ENCODE measurements at places on chromosomes 1 and 21.

- DNase-seq = no peak
Measured at GRCh38 chr1:40390857-40391256, 17.3 kb downstream of the SMAP2 start.

GRCh38 chr1:202202500-202203168 lies 9.0 kb downstream of the LGR6 start:
- DNase-seq = no peak

GRCh38 chr1:204087181-204087892 lies 14.4 kb downstream of the SOX13 start:
- no peak for DNase-seq

DNA sequence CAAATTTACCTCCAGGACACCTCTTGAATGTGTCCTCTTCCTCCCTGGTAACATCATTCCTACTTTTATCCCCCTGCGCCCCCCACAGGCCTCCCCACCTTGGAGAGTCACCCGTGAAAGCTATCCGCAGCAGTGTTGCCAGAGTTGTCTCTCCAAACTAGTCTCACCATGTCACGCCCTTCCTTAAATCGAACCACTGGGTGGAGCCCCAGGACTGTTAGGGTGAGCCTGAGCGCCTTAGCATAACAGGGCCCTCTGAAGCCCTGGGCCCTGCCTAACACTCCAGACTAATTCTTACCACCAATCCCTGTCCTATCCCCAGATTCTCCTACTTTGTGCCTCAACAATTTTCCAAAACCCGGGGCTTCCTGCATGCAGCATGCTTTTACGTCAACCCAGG lies 35.0 kb downstream of the HSD3B2 start:
- no peak for DNase-seq

- DNase-seq = no peak
Measured at GRCh38 chr1:46407636-46408035, 13.5 kb downstream of the FAAH start.

- DNase-seq = no peak
Measured at GRCh38 chr1:65817891-65818290, 25.2 kb downstream of the PDE4B start.

DNA sequence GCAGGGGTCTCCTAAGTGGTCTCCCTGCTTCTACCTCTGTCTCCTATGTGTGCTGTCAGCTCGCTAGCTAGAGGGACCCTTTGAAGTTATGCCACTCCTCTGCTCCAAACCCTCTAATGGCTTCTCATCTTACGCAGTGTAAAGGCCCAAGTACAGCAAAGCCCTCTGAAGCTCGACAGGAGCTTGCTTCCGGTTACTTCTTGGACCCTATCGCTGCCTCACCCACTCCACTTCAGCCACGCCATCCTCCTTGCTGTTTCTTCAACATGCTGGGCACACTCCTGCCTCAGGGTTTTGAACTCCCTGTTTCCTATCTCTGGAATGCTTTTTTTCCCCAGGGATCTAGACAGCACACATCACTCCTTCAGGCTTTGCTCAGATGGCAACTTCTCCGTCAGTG lies 102.3 kb upstream of the F3 start:
- no peak for DNase-seq

GRCh38 chr21:41437729-41438128 lies 11.7 kb downstream of the MX1 start:
- no peak for DNase-seq

GRCh38 chr1:33176362-33176850 lies 5.4 kb downstream of the TRIM62 start:
- peak; percentile 88 for DNase-seq

GRCh38 chr1:50308878-50309277 lies 114.4 kb downstream of the DMRTA2 start:
- DNase-seq = peak; percentile 28

DNA sequence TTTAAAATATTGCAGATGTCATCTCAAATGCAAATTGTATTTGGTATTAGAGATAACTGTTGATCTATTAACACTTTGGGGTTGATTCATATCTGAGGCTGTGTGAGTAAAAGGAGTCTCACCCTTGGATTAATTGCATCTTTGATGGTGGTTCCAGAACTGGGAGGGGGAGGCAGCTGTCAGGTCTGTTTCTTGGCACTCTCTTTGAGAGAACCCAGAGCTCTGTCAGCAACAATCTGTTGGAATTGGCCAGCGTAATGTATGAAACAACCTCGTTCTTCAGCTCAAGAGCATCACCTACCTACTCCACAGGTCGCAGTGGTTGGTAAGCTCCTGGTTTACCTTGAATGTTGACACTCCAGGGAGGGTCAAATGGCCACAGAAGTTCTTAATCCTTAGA lies 424.1 kb downstream of the CAMTA1 start:
- no peak for DNase-seq

GRCh38 chr1:2476061-2476999 lies at the start of gene PLCH2:
Gene PLCH2, plus strand, starts transcription at chr1:2476289. Its CDS starts 300 bp downstream, at chr1:2476589.
- no peak for DNase-seq

GRCh38 chr1:96992871-96993270 lies 271.3 kb downstream of the PTBP2 start:
- DNase-seq = peak; percentile 90

DNA sequence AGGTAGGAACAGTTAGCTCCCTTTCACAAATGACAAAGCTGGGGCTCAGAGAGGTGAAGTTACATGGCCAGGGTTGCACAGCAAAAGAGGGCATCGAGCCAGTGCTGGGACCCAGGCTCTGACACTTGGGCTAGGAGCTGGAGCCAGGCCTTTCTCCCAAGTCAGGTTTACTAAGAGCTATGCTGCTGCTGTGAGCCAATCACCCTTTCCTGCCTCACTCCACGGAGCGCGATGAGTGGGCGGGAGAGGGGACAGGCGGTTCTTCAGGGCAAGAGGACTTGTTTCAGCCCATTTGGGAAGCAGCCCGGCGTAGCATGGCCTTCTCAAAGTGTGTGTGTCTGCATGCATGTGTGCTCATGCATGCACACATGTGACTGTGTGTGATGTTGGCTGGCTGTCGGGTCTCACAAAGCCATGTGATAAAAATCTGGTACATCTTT lies 10.6 kb downstream of the ID3 start:
- DNase-seq = peak; percentile 79

Data from iris pigment epithelial cell (primary cell).